ENCODE measurements at places on chromosomes 5 and 9.

DNA sequence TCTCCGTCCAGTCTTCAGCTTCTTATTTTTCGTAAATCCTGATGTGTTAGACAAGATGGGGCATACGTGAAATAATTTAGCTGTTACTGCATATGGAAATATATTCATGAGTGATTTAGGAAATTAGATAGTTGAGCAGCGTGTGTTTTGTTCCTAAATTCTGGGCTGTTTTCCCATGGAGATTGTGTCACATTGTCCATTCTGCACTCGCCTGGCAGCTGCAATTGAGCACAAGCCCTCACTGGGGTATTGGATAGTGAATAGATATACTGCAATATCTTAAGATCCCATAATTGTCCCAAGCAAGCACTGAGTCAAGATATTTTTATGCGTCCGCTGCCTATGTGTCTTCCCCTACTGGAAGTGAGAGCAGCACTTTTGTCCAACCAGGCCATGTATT lies 1027.1 kb upstream of the WWC1 start:
- DNase-seq = no peak

GRCh38 chr5:114838937-114839336 lies 330.8 kb downstream of the TRIM36 start:
- DNase-seq = no peak

- no peak for DNase-seq
Measured at GRCh38 chr5:139896718-139897117, 101.1 kb downstream of the PSD2 start.

DNA sequence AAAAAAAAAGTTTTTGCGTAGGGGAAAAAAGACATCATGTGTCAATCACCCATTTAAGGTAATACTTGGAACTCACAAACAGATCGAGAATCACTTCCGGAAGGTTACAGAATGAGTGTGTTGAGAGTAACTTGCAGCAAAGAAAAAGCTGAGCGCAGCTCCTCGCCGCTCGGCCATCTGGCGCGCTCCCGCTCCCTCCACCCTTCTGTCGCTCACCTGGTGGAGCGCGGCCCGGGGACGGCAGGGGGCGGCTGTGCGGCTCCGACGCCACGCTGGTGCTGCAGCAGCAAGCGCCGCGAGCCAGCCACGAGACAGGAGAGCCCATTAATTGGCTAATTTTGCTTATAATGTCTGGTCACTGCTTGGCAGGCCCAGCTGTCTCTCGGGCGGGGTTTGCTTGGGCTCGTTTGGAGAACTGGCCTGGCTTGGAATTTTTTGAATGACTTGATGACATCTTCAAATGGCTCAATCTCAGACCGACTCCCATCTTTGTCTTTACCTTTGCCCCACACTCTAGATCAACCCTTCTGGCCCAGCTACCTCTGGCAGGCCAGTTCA lies 601.8 kb downstream of the CCDC171 start:
- DNase-seq = no peak

GRCh38 chr5:88145221-88145610 lies 123.4 kb downstream of the TMEM161B start:
- DNase-seq = no peak

- DNase-seq = no peak
Measured at GRCh38 chr5:62707131-62707530, 128.5 kb downstream of the LRRC70 start.

GRCh38 chr9:68523367-68523936 lies 17.2 kb downstream of the TMEM252 start:
- DNase-seq = no peak

DNA sequence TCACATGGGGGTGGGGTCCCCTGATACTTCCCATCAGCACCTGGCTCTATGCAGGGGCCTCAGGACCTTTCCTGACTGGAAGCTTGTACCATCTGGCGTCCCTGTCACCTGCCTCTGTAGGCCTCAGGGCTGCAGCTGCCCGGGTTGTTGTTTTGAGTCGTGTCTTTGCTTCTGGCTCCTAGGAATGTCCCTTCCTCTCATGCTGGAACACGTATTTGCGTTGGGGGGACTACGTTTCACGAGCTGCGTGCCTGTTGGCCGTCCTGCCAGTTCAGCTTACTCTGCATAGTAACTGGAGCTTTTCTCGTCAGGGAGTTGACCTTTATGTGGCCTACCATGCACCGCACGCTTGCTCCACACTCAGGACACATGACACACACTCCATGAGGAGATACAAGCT lies 54.9 kb upstream of the IRX4 start:
- no peak for DNase-seq

DNA sequence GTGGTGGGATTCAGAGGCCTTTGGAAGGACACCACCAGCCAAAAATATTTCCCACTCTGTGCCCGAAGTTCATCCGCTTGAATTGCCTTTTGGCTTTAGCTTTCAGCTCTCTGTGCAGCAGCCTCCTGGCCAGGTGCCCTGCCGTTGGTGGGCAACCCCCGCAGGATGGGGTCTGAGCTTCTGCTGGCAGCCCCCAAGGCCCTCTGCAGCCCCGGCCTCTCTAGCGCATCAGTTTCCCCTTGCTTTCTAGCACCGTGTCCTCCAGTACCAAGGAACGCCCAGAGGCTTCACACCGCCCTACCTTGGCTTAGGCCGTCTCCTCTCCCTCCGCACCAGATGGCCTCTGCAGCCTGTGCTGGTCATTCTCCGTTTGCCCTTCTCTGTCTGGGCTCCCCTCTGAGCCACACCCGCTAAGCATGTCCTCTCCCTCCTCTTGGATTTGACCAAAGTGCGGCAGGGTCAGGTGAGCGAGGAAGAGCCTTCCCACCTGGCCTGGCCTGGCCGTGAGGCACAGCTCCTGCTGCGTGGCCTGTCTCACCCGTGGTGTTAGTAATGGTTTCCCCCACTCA lies 4.2 kb upstream of the TSC1 start:
- no peak for DNase-seq

GRCh38 chr5:31470608-31471007 lies 61.3 kb downstream of the DROSHA start:
- no peak for DNase-seq

DNA sequence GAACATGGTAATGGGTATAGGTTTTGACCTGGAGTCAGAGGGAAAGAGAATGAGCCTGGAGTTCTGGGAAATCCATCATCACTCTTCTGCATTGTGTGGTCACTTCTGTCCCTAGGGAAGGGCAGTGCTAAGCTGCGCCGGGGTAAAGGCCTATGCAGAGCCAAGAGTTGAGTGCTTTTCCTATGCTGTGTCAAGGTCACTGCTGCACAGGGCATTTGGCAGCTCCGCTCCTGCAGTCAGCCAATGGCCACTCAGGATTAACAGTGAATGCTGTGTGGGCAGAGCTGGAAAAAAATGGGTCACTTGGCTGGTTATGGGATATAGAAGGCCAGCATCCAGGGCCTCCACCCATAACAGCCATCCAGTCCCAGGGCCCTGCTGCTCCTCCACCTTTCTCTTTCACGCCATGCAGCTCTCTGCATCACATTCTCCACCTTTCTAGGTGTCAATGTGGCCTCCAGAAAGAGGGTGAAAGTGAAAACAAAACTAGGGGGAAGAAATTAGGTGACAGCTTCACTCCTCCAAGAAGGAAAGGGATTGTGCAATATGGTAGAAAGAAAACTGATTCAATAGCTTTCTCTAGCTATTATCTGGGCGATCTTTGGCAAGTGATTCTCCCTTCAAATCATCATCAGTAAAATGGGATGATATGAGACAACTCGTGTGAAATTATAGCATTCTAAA lies 279.3 kb upstream of the ANKRD55 start:
- no peak for DNase-seq

GRCh38 chr9:36268007-36268427 lies 9.8 kb upstream of the GNE start:
- no peak for DNase-seq

- DNase-seq = no peak
Measured at GRCh38 chr5:73295921-73296320, 122.9 kb downstream of the TMEM174 start.

- DNase-seq = no peak
Measured at GRCh38 chr9:124880501-124880900, 18.6 kb downstream of the ARPC5L start.

- DNase-seq = no peak
Measured at GRCh38 chr5:109374625-109375024, 35.1 kb downstream of the PJA2 start.

- DNase-seq = no peak
Measured at GRCh38 chr9:81682797-81683196, 6.5 kb downstream of the TLE1 start.

DNA sequence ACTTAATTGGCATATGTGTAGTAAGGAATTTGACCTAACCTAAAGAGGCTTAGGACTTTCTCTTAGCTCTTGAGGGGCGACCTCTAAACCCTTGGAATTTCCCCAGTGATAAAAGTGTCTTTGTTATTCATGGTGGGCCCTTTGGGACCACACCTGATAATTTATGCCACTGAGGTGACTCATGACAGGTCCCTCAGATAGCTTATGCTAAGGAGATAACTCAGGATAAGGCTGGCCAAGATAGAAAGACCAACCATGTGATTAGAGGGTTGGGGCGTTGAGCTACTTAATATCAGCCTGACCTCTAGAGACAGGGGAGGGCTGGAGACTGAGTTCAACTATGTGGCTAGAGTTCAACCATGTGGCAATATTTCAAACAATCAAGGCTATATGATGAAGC lies 218.1 kb downstream of the AP3B1 start:
- DNase-seq = no peak

DNA sequence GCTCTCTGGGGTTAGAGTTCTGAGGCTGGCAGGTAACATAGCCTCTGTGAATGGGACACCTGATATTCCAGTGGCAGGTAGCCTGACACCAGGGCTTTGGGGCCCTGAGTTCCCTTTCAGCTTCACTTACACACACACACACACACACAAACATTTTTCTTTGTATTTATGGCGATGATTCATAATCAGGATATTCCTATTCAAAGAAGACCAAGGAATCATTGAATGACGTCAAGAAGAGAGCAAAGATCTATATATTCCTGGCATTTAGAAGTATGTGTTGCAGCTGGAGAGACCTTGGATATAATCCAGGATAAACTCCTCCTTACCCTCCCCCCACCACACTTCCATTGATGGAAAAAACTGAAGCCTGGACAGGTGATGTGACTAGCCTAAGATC lies 7.9 kb upstream of the ENTREP1 start:
- DNase-seq = no peak

GRCh38 chr5:3222924-3223323 lies 372.7 kb upstream of the IRX1 start:
- no peak for DNase-seq

GRCh38 chr5:57690724-57691123 lies 208.1 kb upstream of the ACTBL2 start:
- DNase-seq = no peak

GRCh38 chr9:94850540-94851434 lies 124.3 kb downstream of the AOPEP start:
- no peak for DNase-seq

DNA sequence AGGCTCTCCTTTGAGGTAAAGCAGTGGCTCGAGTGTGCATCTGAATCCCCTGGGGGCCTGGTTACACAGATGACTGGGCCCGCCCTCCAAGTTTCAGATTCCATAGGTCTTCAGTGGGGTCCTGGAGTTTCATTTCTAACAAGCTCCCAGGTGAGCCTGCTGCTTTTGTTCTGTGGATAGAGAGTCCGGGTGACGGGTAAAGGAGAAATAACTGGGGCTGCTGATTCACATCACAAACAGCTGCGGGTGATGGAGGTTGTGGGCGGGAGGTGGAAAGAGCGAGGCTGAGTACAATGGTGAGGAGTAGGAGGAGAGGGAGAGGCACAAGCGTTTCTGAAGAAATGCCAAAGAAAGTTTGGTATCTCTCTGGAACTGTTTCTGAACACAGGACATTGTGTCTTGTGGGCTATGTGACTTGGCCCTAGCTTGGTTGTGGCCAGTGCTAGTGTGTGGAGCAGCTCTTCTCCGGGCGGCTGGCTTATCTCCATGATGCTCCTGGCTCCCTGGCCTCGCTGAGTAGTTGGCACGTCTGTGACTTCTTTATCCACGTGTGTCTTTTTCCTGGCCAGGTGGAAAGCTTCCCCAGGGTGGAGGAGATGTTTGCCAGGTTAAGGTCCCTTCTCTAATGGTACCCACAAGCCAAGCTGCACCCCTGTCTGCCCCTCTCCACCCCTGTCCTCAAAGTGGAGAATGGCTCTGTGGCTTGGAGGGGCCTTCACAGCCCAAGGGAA lies 61.7 kb downstream of the HSPA4 start:
- no peak for DNase-seq

DNA sequence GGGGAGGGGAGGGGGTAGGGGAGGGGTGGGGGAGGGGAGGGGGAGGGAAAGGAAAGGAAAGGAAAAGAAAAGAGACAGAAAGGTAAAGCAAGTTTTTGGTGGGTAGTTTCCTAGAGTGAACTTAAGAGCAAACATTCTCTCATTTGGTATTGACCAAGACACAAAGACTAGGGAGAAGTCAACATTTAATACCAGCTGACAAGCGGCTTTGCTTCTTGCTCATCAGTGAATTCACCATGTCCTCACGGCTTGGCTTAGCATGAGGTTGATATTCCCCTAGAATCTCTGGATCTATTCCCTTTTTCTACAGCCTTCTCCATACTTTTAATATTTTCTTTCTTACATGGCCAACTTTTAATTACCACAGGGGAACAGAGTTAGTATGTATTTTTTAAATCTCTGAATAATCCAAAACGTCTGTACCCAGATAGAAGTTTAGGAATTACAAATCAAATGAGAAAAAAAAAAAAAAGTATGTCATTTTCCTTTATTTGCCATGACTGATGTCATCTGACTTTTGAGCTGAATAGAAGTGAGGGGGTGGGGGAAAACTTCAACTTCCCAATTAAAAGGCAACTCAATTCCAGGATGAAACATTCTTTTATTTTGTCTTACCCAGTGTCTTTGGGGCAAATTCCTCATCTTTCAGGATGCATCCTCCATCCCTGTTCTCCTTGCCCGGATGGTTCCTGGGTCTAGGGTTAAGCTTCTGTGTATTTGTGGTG lies 40.1 kb upstream of the GLIS3 start:
- no peak for DNase-seq

DNA sequence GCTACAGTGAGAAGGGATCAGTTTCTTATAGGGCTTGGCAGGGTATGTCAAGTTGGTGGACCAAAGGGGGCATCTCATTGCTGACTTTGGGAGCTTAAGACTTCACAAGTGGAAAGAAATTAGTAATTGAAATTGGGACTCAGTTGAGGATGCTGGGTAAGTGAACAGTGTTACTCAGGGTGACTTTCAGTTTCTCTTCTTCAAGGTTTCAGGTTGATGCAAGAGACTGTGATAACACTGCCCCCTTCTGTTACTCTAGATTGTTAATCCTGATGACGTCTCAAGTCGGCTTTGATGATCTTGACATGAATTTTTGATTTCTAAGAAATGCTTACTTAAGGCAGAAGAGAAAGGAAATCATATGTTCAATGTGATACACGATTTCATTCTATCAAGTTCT lies 21.3 kb downstream of the KCTD16 start:
- DNase-seq = no peak

Measured in effector memory CD4-positive, alpha-beta T cell (primary cell).